ENCODE measurements at places on chromosomes 4 and X. TPM values are rescaled to one million over a fixed set of nuclear protein-coding genes. Genes with fewer than 3 reads are reported as not detected.

The EREG gene
- not detected for total RNA-seq

The KLB gene
- total RNA-seq: not detected

The HCCS gene
- 60.9 TPM for total RNA-seq

The TMEM192 gene
- total RNA-seq: 18.3 TPM

The SPANXN4 gene
- total RNA-seq: not detected

The ARHGAP36 gene
- not detected for total RNA-seq

The CLDN34 gene
- not detected for total RNA-seq

The ADRA2C gene
- total RNA-seq: 4.5 TPM

- peak; percentile 21 for DNase-seq
These were observed 29.0 kb downstream of the CD99L2 start for GRCh38 chrX:150869450-150869849.

GRCh38 chr4:3521621-3522325 is 10.4 kb downstream of the LRPAP1 start:
- DNase-seq: peak; percentile 15

- DNase-seq: no peak
These were observed 452.3 kb downstream of the MID1IP1 start for GRCh38 chrX:39253551-39253950.

DNA sequence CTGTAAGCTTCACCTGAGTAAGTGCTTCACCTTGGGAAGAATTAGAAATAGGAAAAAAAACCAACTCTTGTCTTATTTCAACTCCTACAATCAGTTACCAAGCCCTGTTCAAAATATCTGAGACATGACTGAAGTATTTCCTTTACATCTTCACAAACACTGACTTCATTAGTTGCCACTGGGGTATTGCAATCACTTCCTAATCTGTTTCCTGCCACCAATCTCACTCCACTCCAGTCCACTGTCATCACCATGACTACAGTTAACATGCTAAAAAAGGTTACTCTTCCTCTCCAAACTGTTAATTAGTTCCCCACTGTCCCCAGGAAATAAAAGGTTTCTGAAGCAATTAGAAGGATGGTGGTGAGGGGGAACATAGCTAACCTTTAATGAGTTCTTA is 3.3 kb upstream of the SUPT20HL1 start:
- no peak for DNase-seq

- DNase-seq: no peak
These were observed 414.8 kb downstream of the OPHN1 start for GRCh38 chrX:68018248-68019203.

GRCh38 chr4:183469936-183470335 is 25.5 kb downstream of the CDKN2AIP start:
- no peak for DNase-seq

GRCh38 chr4:76705472-76705871 is 192.5 kb downstream of the SOWAHB start:
- DNase-seq: no peak

DNA sequence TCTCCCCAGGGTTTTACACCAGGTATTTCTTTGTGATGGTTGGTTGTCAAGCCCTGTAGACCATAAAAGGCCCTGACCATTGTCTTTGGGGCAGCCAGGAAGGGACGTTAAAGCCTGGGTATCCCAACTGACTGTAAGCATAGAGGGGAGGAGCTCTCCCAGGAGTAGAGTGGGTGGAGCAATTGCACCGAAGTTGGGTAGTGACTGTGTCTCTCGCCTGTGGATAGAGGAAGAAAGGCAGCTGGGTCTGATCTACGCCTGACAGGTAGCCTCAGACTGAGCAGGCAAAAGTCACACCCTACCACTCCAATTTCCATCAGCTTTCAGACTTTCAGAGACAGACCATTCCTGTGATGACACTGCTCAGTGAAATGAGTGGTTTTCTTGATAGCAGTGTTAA is 123.3 kb downstream of the KLHL8 start:
- no peak for DNase-seq

DNA sequence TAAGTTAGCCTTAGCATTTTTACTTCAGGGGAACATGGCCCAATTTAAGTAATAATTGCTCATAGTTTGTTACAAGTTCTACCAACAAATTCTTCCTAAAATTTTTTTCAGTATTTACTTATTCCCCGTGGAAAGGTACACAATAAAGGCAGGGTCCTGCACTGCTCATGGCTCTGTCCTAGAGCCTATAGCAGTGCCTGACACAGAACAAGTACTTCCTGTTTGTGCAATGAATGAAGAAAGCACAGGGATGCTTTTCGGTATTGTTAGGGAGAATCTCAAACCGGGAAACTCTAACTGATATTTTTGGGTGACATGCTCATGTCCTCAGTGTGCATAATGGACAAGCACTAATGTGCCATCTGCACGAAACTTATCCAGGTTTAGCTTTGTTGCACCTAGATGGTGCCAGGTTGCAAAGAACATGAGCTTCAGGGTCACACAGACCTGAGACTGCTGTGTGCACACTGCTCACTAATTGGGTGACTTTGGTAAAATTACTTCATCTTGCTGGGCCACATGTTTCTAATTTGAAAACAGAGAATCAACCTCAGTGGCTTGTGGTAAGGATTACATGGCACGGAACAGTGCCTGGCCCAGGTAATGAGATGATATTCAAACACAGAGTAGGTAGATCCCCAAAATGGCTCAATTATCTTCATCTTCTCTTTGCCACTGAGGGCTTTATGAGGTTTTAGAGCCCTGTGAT is 175.8 kb upstream of the NPY2R start:
- DNase-seq: no peak

GRCh38 chr4:88630756-88631155 is 38.5 kb downstream of the HERC3 start:
- DNase-seq: no peak

DNA sequence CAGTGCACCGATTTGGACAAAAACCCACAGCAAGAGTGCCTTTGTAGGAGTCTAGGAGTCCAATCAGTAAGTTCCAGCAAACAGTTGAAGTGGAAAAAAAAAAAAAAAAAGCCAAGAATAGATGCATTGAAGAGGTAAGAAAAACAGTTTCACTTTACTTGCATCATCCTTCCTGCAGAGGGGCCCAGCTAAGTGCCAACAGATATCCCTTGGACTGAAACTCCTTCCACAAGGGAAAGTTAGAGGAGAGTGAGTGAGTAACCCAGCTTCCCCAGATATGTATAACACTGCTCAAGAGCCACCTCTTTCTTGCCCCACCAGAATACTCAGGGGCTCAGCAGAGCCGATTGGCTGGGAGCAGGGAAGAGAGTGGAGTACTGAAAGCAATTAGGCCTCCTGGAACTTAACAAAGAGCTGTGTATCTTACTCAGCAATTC is 617.7 kb upstream of the SMIM31 start:
- no peak for DNase-seq

- no peak for DNase-seq
These were observed 87.2 kb downstream of the AREG start for GRCh38 chr4:74531963-74532794.

DNA sequence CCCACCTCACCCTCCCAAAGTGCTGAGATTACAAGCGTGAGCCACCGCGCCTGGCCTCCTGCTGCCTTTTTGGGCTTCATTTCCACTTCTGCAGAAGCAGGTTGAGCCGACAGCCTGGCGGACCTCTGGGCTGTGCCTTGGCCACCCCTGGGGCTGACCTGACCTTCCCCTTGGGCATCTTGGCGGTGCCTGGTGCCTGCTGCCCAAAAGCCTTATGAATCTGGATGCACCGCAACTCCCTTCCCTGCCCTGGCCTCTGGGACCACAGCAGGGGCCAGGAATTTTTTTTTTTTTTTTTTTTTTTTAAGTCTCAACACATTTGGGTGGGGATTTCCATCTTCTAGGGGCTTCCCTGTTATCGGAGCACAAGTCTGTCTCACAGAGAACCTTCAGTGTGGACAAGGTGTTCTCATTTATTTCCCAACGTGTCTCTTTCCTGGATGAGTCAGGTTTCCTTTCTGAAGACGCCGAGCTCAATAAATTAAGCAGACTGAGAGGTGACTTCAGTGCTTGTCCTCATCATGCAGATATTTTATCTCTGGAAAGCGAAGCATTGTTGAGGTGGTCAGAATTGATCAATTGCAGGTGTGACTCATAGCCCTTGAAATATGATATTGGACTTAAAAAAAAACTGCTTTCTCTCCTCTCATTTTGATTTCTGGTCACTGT is 79.7 kb downstream of the SHROOM2 start:
- no peak for DNase-seq

DNA sequence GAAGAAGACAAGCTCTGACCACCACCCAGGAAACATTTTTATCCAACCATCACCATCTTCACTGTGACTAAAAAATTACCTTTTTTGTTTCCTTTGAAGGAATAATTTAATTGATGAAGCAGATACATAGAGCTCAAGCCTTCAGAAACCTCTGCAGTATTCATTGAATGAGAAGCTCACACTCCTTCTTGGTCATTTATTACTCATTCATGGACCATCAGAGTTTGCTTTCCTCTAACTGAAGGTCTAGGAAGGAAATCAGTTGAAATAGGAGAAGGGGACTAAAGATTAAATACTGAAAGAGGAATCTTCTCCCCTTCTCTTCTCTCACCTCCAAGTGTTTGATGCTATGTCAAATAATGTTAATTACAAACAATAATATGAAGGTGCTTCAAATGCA is 290.6 kb upstream of the KLF3 start:
- DNase-seq: no peak

GRCh38 chrX:100596601-100597000 is 11.9 kb downstream of the TNMD start:
- DNase-seq: no peak

DNA sequence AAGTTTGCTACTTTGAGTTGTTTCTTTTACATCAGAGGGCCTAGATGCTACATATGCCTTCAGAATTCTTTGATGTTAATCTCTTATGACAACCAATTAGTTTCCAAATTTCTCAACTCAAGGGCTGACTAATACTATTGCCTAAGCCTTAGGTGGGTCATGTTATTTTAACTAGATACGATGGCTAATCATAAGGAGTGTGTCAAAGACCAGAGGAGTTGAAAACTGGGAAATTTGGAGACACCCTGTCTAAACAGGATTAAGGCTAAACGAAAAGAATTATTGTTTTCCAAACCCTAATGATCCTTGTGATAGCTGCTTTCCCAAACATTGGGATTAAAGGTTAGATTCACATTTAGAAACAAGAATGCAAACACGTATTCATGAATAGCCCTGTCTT is 228.5 kb downstream of the PCDH7 start:
- DNase-seq: no peak

DNA sequence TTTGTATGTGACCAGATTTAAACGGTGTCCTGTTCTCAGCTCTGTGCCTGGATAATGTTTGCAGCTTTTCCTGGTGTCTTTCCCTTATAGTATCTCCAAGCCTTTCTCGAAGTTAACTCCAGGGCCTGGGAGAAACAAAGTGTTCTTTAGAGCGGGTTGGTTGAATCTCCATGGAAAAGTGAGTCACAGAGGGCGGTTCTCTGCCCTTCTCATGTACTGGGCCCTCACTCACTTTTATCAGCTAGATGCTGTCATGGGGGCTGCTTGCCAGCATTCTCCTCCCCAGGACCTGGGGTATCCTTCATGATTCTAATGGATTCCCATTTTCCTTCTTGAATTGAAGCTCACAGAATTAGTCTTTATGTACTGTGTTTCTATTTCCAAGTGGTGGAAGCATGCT is 46.1 kb upstream of the MAGEC2 start:
- no peak for DNase-seq

- no peak for DNase-seq
These were observed 33.7 kb downstream of the FRMD7 start for GRCh38 chrX:132094164-132094563.

- DNase-seq: no peak
These were observed 22.6 kb downstream of the NLGN3 start for GRCh38 chrX:71167031-71167781.

- no peak for DNase-seq
These were observed 22.0 kb downstream of the SMIM14 start for GRCh38 chr4:39616651-39617050.

- DNase-seq: no peak
These were observed 8.1 kb upstream of the TBC1D1 start for GRCh38 chr4:37882665-37883296.

GRCh38 chr4:159282944-159283343 is 180.1 kb downstream of the RAPGEF2 start:
- DNase-seq: no peak

GRCh38 chrX:11188664-11189063 is 77.5 kb downstream of the HCCS start:
- DNase-seq: no peak

DNA sequence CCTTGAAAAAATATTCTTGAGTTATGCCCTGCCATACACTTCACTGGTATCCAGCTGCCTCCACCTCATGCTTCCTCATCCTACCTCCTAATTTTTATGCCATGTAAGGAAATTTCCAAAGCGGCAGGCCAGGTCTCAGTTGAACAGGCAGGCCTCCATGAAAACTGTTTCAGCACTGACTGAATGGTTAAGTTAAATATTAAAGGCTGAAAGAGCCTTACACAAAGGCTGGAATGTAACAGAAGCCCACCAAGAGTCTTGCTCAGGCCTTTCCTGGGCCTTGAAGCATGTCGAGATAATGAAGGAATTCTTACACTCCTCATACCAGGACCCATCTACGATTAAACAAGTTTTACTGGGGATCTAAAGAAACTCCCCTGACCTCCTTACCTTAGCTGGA is 359.6 kb upstream of the NOCT start:
- DNase-seq: no peak

DNA sequence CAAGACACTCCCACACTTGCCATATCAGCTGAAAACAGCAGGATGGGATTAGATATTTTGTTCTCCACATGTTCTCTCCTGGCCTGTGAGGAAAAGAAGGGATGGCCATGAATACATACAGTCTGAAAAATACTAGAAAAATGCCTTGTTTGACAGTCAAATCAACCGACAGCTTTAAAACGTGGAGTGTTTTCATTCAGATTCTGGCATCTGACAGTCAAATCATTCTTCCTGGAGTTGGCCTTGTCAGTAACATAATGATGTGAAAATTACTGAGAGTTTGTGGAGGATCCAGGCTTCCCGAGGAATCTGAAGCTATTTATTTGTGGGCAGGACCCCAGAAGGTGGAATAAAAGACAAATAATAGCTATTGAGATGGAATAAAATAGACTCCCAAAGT is 188.2 kb downstream of the LDB2 start:
- DNase-seq: no peak

GRCh38 chr4:176533159-176533558 is 213.4 kb downstream of the SPCS3 start:
- DNase-seq: no peak

DNA sequence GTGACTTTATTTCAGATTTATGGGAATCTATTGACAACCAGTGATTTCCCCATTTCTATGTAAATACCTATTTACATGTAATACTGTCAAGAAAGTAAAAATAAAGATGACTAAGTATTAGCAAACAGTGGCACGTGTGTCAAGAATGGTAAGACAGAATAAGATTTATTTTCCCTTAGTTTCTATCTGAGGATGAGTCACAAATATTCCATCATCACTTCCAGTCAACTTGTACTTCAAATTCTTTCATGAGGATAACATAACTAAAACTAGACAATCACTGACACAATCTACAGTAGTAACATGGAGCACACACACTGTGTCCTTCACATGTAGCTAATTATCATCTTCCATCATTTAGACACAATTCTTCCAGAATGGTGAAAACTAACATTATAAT is 625.3 kb upstream of the PCDH7 start:
- no peak for DNase-seq

GRCh38 chr4:111639120-111639690 is 506.0 kb upstream of the FAM241A start:
- no peak for DNase-seq
